ENCODE measurements at places on chromosomes 7 and 10.
A peak's percentile ranks its signal among the peaks of the same experiment; 100 is the strongest.

DNA sequence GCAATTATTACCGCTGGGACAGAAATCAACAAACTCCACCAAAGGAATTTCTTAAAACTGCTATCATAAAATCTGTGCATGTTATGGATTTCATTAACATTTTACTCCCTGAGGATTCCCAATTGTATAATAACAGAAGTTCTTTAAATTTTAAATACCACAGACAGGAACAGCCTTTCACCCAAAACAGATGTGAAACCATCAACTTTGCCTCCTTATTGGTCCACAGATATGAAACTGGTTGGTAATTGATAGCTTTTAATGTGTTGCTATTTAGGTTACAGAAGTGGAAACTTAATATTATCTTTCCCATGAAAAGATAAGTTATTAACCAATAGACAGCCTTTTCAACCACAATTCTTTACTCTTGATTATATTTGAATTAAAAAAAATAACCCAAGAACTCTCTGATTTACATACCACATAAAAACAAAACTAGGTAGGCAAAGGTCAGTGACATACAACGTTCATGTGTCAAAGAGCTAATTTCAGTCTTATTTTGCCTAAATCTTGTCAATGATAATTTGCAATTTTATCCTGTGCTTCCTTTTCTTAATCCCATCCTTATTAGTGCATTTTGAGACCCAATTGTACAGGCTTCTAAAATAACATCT, 90.0 kb downstream of the NRP1 start:
- DNase-seq, result no peak

- no peak for DNase-seq
Observed at GRCh38 chr7:35365523-35365922, 111.6 kb upstream of the TBX20 start.

GRCh38 chr10:484441-484924, 205.0 kb downstream of the DIP2C start:
- peak; percentile 57 for DNase-seq

GRCh38 chr10:11003679-11004078, 14.0 kb upstream of the CELF2 start:
- DNase-seq, result no peak

- DNase-seq, result peak; percentile 70
Observed at GRCh38 chr10:91635401-91636400, 2.8 kb upstream of the PPP1R3C start.

GRCh38 chr10:117663750-117664149, 121.2 kb downstream of the EMX2 start:
- no peak for DNase-seq

DNA sequence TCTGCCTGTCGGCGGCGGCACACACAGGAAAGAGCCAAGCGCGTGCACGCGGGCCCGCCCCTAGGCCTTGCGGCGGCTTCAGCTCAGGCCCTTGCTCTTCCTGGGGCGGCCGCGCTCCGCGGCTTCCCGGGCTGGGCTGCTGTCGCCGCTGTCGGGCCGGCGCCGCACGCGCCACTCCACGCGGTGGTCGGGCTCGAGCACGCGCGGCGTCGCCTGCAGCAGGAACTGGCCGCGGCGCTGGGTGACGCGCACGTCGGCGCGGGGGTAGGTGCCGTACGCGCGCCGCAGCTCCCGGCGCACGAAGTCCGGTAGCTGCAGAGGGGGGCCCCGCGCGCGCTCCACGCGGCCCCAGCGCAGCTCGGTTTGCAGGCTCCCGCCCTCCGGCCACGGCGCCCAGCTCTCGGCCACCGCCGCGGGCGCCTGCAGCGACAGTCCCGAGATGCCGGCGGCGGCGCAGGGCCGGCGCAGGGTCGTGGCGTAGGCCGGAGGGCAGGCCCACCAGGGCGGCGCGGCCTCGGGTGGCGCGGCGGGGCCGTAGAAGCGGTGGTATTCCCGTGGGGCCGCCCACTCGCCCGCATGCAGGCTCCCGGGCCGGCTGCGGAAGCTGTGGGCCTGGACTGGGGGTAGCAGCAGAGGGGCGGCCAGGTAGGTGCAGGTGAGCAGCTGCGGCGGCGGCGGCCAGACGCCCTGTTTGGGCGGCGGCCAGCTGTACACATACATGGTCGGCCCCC, 804 bp downstream of the C10orf95 start:
- DNase-seq, result peak; percentile 82

DNA sequence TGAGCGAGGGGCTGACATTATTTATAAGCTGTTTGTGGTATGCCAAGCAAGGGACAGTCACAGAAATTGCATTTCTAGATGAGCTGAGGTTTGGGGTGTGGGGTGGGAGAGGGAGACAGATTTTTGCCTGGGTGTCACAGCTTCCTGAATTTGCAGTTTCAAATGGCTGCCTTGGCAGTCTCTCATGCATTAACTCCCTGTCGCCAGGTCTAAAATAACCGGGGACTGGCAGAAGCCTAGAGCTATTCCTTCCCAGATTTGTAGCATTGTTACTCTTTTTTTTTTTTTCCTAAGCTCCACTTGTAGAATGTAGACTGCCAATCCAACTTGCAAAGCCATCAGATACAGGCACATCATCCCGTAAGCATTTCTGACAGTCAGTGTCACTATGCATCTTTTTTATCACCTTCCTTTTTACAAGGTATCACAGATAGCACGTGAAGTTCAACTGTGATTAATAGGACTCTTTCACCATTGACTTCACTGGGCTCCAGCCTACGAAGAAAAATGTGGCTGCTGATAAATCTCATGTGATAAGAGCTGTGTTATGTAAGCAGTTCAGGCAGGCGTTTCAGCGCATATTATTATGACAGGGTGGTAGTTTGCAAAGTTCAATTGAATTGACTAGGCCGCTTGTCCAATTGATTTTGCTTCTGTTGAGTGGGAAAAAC, 130.7 kb upstream of the CELF2 start:
- no peak for DNase-seq

GRCh38 chr10:102113956-102114857, 6.0 kb downstream of the LDB1 start:
- DNase-seq, result peak; percentile 73

DNA sequence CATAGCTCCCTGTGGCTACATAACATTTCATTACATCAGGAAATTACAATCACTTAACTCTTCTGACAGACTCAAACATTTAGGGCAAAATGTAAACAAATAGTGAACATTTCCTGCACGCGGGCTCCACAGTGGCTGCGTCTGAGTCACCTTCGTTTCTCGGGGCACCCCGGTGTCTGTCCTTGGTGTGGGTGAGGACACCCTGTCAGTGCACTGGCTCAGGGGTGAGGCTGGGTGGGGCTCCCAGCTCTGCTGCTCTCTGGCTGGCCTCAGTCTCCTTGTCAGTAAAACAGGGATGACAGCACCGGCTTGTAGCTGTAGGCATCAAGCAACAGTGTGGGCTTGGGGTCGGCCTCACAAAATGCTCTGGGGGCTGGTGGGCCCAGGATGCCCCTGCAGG, 237.1 kb upstream of the SHH start:
- no peak for DNase-seq

- DNase-seq, result no peak
Observed at GRCh38 chr7:30907527-30908267, 4.0 kb upstream of the AQP1 start.

DNA sequence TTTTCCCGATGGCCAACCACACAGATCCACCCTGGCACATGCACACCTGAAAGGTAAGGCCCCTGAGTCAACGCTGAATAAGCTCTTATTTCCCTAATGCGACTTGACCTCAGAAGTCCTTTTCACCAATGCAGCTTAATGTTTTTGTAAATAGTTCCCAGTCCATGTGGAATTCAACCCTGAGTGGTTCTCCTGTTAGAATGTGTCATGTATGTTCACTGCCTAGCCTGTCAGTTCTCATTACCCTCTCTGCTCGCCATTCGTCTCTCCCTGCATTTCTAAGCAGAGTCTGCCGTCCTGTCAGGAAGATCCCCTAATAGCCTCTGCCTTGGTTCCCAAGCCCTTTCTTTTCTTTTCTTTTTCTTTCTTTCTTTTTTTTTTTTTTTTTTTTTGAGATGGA, 392.6 kb upstream of the SHH start:
- DNase-seq, result no peak
